ENCODE measurements at places on chromosomes 3 and 15. TPM values are rescaled to one million over a fixed set of nuclear protein-coding genes. Genes with fewer than 3 reads are reported as not detected.

- DNase-seq, result no peak
- H3K4me3 ChIP-seq, result no peak overlapping the region
- peaks cover 9% of the 10 kb centered on the region for H3K4me1 ChIP-seq
- no peak overlapping the region for H3K27ac ChIP-seq
- no peaks in the 10 kb centered on the region for H3K36me3 ChIP-seq
- no peaks in the 10 kb centered on the region for H3K27me3 ChIP-seq
Measured at GRCh38 chr15:100284191-100284590, 57.6 kb downstream of the ADAMTS17 start.

DNA sequence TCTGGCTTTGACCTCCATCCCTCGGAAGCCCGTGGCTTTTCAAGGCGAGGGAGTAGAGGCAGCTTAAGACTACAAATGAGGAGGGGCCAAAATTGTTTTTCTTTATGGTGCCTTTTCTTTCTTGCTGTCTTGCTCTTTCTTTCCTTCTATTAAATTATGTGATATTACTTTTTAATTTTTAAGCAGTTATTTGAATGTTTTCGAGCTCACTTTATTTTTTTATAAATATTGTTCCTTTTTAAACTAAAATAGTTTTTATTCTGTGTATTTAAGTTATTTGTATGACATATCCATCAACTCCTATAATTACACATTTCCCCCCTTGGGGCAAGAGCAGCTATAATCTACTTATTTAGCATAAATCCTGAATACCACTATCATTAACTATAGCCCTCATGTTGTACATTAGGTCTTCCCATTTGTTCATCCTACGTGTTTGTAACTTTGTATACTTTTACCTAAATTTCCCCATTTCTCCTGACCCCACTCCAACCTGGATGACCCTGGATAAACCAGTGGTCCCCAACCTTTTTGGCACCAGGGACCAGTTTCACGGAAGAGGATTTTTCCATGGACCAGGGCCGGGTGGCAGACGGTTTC lies 622 bp upstream of the PLSCR1 start:
- no peaks in the 10 kb centered on the region for H3K27me3 ChIP-seq
- H3K4me1 ChIP-seq, result no peaks in the 10 kb centered on the region
- peak overlapping the region; percentile 64 for H3K4me3 ChIP-seq
- H3K36me3 ChIP-seq, result no peaks in the 10 kb centered on the region
- H3K27ac ChIP-seq, result peak overlapping the region; percentile 90

The LRRC31 gene
- 0.19 TPM for total RNA-seq

GRCh38 chr3:71168121-71168721 lies 415.3 kb downstream of the FOXP1 start:
- no peaks in the 10 kb centered on the region for H3K27me3 ChIP-seq
- H3K4me1 ChIP-seq, result peaks cover 26% of the 10 kb centered on the region
- H3K27ac ChIP-seq, result peak overlapping the region; percentile 66
- H3K4me3 ChIP-seq, result no peak overlapping the region

GRCh38 chr3:126621627-126622345 lies 33.1 kb downstream of the TXNRD3 start:
- no peak for DNase-seq
- H3K36me3 ChIP-seq, result no peaks in the 10 kb centered on the region

DNA sequence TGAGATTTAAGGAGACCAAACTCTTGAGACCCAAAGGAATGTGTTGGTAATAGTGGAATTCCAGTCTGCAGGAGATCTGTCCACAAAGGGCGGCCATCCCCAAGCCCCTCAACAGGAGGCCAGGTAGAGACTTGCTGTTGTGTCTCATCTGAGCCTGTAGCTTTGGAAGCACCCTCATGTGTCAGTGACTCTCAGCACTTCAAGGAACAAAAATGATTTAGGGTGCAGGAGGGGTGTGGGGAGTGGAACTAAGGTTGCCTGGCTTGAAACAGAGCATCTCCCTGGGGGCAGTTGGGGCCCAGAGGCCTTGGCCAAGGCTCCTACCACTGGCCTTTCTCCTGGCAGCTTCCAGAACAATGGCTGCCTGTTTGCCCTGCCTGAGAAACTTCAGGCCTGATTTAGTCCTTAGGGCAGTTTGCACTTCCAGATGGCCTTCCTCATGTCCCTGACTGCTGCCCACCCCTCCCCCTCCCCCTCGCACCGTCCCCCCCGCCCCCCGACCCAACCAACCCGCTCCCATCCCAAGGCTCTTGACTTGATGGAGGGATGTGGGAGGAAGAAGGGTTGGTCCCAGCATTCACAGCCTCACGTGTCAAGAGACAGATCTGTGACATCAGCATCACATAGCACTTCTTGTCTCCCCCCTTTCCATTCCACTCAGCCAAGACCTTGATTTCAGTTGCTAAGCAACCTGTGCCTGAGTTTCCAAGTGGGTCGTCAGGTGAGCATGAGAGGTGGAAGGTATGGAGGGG lies 77.1 kb downstream of the CORO2B start:
- no peak overlapping the region for H3K27ac ChIP-seq
- H3K4me3 ChIP-seq, result no peak overlapping the region
- H3K4me1 ChIP-seq, result no peaks in the 10 kb centered on the region
- no peaks in the 10 kb centered on the region for H3K36me3 ChIP-seq
- no peak for DNase-seq

GRCh38 chr3:9397906-9398699 lies 688 bp downstream of the SETD5 start:
- H3K4me1 ChIP-seq, result peaks cover 53% of the 10 kb centered on the region
- no peaks in the 10 kb centered on the region for H3K36me3 ChIP-seq
- peak; percentile 70 for DNase-seq
- no peaks in the 10 kb centered on the region for H3K27me3 ChIP-seq
- H3K4me3 ChIP-seq, result peak overlapping the region; percentile 76

DNA sequence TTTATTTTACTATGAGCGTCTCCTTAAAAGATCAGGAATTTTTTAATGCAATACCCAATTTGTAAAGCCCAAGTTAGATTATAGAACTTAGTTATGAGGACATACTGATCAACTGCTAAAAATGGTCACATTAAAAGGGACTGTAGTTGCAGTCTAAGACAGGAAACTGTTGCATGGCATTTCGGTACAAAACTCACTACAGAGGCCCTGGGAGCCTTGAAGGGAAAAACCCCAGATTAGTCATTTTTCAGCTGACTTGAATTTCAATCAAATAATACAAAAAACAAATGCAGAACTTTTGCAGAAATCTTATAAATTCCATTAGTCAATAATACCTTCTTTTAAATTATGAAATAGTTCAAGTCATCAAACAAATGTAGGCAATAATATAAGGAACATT lies 6.9 kb upstream of the PTX3 start:
- H3K4me3 ChIP-seq, result no peak overlapping the region
- H3K36me3 ChIP-seq, result no peaks in the 10 kb centered on the region
- no peaks in the 10 kb centered on the region for H3K27me3 ChIP-seq

The KNG1 gene
- not detected for total RNA-seq

- no peak overlapping the region for H3K4me3 ChIP-seq
- H3K27ac ChIP-seq, result no peak overlapping the region
- no peaks in the 10 kb centered on the region for H3K36me3 ChIP-seq
- peaks cover 14% of the 10 kb centered on the region for H3K4me1 ChIP-seq
Measured at GRCh38 chr15:89401631-89402517, 67.2 kb upstream of the POLG start.

DNA sequence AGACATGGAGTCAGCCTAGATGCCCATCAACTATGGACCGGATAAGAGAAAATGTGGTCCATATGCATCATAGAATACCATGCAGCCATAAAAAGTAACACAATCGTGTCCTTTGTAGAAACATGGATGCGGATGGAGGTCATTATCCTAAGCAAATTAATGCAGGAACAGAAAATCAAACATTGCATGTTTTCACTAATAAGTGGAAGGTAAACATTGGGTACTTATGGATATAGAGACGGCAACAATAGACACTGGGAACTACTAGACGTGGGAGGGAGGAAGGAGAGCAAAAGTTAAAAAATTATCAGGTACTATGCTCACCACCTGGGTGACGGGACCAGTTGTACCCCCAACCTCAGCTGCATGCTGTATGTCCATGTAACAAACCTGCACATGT lies 2.5 kb downstream of the PLD1 start:
- DNase-seq, result no peak
- H3K27me3 ChIP-seq, result no peaks in the 10 kb centered on the region
- H3K4me1 ChIP-seq, result peaks cover 31% of the 10 kb centered on the region
- H3K27ac ChIP-seq, result no peak overlapping the region

- H3K27ac ChIP-seq, result no peak overlapping the region
- DNase-seq, result no peak
- no peaks in the 10 kb centered on the region for H3K4me1 ChIP-seq
- H3K27me3 ChIP-seq, result no peaks in the 10 kb centered on the region
- H3K4me3 ChIP-seq, result no peak overlapping the region
- peaks cover 23% of the 10 kb centered on the region for H3K36me3 ChIP-seq
Measured at GRCh38 chr3:49298511-49298910, 21.5 kb upstream of the C3orf62 start.

DNA sequence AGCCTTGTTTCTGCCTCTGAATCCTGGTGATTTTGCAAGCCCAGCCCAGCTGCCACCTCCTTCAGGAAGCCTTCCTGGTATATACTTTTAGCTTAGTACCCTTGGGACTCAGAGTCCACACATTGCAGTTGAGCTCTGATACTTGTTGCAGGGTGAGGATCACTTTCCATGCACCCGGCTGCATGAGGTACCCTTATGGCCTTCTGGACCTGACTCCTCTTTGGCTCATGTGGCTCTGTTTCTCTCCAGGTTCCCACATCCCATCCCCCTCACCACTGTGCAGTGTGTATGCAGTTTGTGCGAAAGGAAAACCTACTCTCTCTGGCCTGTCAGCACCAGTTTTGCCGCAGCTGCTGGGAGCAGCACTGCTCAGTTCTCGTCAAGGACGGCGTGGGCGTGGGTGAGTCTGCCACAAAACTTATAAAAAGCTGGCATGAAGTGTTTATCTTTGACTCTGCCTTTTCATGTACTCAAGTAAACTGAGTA lies 23.1 kb upstream of the P4HTM start:
- H3K27ac ChIP-seq, result no peak overlapping the region
- no peaks in the 10 kb centered on the region for H3K4me1 ChIP-seq
- peaks cover 3% of the 10 kb centered on the region for H3K36me3 ChIP-seq
- no peak for DNase-seq
- H3K4me3 ChIP-seq, result no peak overlapping the region

DNA sequence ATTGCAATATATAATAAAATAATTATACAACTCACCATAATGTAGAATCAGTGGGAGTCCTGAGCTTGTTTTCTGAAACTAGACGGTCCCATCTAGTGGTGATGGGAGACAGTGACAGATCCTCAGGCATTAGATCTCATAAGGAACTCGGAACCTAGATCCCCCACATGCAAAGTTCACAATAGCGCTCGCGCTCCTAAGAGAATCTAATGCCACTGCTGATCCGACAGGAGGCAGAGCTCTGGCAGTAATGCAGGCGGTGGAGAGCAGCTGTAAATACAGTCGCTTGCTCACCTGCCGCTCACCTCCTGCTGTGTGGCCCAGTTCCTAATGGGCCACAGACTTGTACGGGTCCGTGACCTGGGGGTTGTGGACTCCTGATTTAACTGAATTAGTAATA lies 87.8 kb downstream of the P3H2 start:
- no peaks in the 10 kb centered on the region for H3K36me3 ChIP-seq
- no peak overlapping the region for H3K27ac ChIP-seq
- no peak for DNase-seq
- H3K27me3 ChIP-seq, result no peaks in the 10 kb centered on the region
- no peaks in the 10 kb centered on the region for H3K4me1 ChIP-seq

GRCh38 chr3:30747771-30748281 lies 141.4 kb downstream of the TGFBR2 start:
- no peaks in the 10 kb centered on the region for H3K27me3 ChIP-seq
- H3K36me3 ChIP-seq, result no peaks in the 10 kb centered on the region
- no peak overlapping the region for H3K4me3 ChIP-seq
- no peak overlapping the region for H3K27ac ChIP-seq
- no peak for DNase-seq
- H3K4me1 ChIP-seq, result no peaks in the 10 kb centered on the region

GRCh38 chr3:156579427-156579851 lies 24.5 kb upstream of the SSR3 start:
- no peaks in the 10 kb centered on the region for H3K27me3 ChIP-seq
- DNase-seq, result no peak
- no peak overlapping the region for H3K4me3 ChIP-seq
- no peak overlapping the region for H3K27ac ChIP-seq

The KCNAB1 gene
- 2.9 TPM for total RNA-seq

The IGSF10 gene
- total RNA-seq, result 0.69 TPM

The FOXL2NB gene
- not detected for total RNA-seq

DNA sequence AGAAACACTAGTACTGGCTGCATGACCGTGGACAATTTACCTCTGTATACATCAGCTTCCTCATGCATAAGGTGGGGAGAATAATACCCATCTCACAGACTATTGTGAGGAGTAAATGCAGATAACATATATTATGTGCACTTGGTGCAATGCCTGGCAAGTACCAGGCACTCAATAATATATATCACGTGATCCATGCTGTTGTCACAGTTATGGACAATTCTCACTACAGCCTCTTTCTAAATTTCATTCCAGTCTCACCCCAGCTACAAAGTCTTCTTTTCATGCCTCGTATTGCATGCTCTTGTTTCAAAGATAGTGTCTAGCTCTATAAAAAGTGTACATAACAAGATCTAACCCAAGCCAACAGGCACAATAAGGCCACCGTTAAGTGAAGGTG lies 494.3 kb upstream of the ADAMTS9 start:
- DNase-seq, result no peak
- H3K4me3 ChIP-seq, result no peak overlapping the region

DNA sequence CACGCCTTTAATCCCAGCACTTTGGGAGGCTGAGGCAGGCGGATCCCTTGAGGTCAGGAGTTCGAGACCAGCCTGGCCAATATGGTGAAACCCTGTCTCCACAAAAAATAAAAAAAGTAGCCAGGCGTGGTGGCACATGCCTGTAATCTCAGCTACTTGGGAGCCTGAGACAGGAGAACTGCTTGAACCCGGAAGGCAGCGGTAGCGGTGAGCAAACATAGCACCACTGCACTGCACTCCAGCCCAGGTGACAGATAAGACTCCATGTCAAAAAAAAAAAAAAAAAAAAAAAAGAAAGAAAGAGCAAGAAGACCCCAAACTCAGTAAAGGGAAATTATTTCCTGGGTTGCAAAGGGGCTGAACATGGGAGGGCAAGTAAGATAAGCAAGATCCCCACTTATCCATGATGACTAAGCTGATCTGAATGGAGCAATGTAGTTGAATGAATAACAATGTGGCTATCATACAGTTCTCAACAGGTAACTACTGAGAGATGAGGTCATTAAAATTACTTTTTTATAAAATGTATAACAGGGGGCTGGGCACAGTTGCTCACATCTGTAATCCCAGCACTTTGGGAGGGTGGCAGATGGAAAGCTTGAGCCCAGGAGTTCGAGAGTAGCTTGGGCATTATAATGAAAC lies 46.0 kb downstream of the RBM15B start:
- H3K4me1 ChIP-seq, result no peaks in the 10 kb centered on the region
- H3K27me3 ChIP-seq, result no peaks in the 10 kb centered on the region
- H3K4me3 ChIP-seq, result no peak overlapping the region
- H3K27ac ChIP-seq, result no peak overlapping the region
- H3K36me3 ChIP-seq, result peaks cover 36% of the 10 kb centered on the region
